Dermis blood vessel endothelial cell (primary cell): ENCODE measurements at places on chromosomes 2 and 18. TPM values are rescaled to one million over a fixed set of nuclear protein-coding genes. Genes with fewer than 3 reads are reported as not detected.

GRCh38 chr2:129769185-129769991, 210.1 kb upstream of the RAB6C start:
- DNase-seq = no peak

DNA sequence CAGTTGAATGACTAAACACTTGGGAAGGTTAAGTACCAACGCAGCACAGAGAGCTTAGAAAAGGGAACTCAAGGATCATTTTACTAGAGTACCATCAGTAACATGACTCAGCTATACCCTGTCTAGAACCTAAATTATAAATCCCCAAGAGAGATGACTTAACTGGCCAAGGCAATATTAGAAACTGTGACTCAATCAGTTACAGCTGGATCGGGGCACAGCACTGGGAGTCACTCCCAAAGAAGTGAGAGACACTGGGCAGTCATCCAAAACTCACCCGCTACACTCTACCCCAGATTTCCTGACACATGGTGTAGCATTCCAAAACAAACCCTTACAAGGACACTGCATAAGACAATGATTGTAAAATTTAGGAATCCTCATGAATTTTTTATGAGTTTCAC, 17.7 kb downstream of the IWS1 start:
- DNase-seq = peak; percentile 94

DNA sequence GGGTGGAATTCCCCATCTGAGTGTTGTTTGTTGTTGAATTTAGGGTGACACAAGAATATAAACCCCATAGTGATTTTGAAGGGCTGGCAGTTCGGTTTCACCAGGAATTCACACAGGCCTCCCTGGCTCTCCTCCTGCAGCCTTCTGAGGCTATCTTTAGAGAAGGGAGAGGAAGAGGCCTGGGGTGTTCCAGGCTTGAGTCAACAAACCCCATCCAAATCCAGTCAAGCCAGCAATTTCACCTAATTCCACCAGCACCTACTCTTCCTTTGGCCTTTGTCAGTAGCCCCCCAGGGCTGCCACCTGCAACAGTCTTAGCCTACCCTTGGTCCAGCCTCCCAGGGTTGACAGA, 32.0 kb downstream of the MARCHF4 start:
- no peak for DNase-seq

DNA sequence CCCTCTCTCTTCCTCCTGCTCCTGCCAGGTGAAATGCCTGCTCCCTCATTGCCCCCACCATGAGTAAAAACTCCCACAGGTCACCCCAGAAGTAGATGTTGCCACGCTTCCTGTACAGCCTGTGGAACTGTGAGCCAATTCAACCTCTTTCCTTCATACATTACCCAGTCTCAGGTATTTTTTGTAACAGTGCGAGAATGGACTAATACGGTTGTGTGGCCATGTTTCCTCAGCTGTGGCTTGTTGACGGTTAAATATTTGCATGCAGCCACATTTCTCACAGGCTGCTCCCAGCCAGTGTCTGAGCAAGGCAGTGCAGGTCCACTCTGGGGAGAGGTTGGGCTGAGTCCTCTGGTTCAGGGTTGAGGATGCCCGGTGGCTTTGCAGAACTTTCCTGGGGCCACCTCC, 27.8 kb upstream of the COPS8 start:
- no peak for DNase-seq

GRCh38 chr2:166163775-166164174, 36.0 kb upstream of the SCN1A start:
- DNase-seq = no peak

NTSR2 gene
- total RNA-seq = not detected in 2 replicates

TUBB8B gene
- total RNA-seq = 0.14 TPM in 1 of 2 replicates, not detected in the other

DNA sequence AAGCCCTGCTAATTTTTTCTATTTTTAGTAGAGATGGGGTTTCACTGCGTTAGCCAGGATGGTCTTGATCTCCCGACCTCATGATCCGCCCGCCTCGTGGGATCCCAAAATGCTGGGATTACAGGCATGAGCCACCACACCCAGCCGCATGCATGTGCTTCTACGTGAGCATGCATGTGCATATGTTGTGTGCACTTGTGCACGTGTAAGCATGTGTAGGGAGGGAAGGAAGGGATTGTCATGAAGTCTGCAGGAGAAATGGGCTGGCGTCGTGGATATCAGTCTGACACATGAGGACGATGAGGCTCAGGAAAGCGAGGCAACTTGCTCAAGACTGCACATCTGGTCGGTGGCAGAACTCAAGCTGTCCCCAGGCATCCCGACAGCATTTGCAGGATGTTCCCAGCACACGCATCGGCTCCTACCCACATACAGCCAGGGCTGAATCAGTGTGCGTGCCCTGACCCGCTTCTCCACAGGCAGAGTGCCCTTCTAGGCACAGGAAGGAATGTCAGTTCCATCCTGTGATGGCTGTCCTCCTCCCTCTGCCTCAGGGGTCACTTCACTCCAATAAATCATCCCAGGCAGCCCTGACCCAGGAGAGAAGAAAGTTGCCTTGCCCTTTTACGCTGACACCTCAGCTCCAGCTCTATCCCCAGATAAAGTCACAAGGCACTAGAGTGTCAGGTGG, 49.9 kb upstream of the SLC14A2 start:
- DNase-seq = no peak

DNA sequence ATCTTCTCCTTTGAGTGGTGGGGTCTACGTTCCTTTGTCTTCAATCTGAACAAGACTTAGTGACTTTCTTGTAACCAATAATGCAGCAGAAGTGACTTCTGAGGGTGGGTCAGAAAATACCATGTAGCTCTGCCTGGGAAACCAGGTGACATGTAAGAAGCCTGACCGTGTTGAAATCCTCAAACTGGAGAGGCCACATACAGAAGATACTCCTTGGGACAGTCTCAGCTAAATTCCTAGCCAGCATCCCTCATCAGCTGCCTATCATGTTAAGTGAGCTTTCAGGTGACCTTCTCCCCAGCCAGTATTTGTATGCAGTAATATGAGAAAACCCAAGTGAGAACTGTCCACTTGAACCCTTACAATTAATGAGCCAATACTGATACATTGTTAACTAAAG, 27.0 kb downstream of the PPM1B start:
- no peak for DNase-seq

- no peak for DNase-seq
Observed at GRCh38 chr2:217990791-217991465, 11.9 kb downstream of the TNS1 start.

DNA sequence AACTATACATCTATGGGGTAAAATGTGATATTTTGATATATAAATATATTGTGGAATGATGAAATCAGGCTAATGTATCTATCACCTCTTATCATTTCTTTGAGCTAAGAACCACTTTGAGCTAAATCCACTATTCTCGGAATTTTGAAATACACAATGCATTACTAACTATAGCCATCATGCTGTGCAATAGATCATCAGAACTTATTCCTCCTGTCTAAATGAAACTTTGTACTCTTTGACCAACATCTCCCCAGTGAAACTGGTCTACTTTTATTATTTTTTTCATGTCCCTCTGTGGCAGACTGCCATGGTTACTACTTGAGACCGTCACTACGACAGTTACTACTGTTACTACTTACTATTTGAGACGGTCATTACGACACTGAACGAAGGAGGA, 11.4 kb downstream of the PECR start:
- no peak for DNase-seq

DNA sequence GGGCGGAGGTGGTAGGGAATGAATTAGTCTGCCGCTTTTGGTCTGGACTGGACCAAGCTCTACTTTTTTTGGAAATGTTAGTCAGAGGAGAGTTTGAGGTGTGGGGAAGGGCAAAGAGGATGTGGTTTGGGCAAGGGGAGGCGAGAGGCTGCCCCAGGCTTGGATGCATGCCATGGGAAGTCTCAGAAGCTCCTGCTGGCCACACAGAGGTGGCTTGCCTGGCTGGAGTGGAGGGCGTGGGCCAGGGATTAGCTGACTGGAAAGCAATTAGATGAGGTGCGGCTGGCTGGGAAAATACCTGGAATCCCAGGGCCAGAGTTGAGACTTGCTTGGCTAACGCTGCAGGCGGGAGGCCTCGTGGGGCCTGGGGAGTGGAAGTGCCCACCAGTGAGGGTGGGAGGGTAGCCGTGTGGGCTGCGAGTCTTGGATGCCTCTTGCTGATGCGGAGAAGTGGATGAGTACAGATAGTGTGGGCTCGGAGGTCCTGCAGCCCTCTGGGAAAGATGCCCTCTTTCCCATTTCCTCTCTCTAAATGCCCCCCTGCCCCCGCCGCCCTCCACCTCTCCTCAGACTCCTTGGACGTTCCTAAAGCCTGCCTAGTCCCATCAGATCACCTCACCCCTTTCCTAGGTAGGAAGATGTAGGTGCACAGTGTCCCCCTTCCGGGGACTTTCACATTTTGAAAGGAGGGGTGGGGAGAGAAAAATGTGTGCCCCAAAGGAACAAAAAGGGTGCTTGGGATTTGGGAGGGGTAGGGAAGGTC, 117.6 kb downstream of the SMAD7 start:
- DNase-seq = peak; percentile 48

- DNase-seq = no peak
Observed at GRCh38 chr2:184449760-184450159, 148.6 kb upstream of the ZNF804A start.

- no peak for DNase-seq
Observed at GRCh38 chr2:146040051-146040450, 1520.1 kb upstream of the ZEB2 start.
